Germinal center (tissue), 1 donor: ENCODE measurements at places on chromosomes 4 and X.

DNA sequence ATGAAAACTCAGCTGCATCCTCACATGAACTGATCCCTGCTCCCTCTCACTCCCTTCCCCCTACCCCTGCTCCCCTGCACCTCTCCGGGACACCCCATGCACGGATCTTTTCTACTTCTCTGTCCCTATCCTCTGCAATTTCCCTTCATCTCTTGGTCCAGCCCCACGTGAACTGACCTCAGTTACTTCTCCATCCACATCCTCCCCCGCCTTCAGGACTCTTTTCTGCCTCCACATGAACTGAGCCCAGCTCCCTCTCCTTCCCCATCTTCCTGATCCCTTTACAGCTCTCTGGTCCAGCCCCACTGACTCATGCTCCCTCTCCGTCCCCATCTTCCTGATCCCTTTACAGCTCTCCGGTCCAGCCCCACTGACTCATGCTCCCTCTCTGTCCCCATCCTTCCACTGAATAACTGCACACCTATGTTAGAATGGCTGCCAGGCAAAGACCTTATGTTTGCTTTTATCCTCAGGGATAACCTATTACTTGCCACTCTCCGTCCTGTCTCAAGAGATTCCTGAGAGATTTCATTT lies 5.6 kb downstream of the CETN2 start:
- DNase-seq: no peak

GRCh38 chr4:77418333-77418732 lies 187.3 kb upstream of the CXCL13 start:
- DNase-seq: no peak

GRCh38 chrX:10048076-10048475 lies 80.9 kb downstream of the CLDN34 start:
- no peak for DNase-seq

DNA sequence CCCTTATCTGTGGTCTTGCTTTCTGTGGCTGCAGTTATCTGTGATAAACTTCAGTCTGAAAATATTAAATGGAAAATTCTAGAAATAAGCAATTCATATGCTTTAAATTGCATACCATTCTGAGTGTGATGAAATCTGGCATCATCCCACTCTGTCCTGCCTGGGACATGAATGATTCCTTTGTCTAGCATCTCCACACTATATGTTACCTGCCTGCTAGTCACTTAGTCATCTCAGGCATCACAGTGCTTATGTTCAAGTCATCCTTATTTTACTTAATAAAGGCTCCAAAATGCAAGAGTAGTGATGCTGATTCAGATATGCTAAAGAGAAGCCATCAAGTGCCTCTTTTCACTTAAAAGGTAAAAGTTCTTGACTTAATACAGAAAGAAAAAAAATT lies 14.3 kb upstream of the RAB9B start:
- no peak for DNase-seq

- DNase-seq: no peak
These were observed 1062.5 kb downstream of the ADGRL3 start for GRCh38 chr4:62262676-62263075.

- no peak for DNase-seq
These were observed 48.6 kb upstream of the STARD8 start for GRCh38 chrX:68598841-68599240.

DNA sequence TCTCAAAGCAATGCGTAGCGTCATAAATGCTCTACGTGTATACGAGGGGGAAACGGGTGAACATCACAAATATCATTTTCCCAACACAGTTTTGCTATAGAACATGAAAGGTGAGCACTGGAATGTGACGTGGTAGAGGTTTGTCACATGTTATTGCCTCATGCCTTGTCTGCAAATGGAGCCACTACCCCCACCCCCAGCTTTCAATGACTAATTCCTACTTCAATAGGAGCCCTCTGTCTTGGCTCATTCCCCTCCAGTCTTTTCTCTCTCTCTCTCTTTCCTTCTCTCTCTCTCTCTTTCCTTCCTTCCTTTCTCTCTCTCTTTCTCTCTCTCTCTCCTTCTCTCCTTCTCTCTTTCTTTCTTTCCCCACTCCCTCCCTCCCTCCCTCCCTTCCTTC lies 127.0 kb downstream of the STOX2 start:
- no peak for DNase-seq

DNA sequence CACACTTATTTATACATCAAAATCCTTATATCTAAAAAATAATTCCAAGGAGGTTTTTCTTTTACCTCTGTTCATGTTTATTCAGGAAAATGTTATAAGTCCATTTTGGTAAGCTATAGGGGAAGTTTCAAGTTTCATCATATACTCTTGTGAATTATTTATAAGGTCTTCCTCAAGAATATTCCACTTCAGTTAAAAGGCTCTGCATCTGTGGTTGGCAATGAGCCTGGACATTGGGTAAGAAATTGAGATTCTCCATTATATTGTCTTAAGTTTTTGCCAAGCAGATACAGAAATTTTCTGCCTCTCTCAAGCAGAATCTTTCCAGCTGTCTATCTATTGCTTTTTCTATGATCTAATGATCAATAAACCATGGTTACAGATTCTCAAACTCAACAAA lies 641.9 kb downstream of the NLGN4X start:
- DNase-seq: no peak

DNA sequence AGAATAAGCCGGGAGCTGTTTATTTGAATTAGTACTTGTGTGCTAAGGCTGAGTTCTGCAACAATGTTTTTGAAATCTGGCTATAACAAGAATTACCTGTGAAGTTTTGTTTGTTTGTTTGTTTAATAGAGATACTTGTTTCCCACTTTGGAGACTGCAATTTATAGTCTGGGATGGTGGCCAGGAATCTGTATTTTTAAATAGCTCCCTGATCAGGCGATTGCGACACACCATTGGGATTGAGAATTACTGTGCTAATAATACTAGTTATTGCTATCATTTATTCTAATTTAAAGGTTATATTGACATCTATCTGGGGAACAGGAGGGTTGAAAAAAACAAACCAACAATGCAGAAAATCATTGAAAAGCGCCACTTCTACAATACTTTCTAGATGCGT lies 951.6 kb upstream of the TENM3 start:
- DNase-seq: no peak
